H4 (cell line): ENCODE measurements at places on chromosomes 7 and 10. TPM values are rescaled to one million over a fixed set of nuclear protein-coding genes. Genes with fewer than 3 reads are reported as not detected.

The VWDE gene
- 2.0 and 3.1 TPM in 2 replicates for total RNA-seq

The LRMDA gene
- 0.10 TPM in 1 of 2 replicates, not detected in the other for total RNA-seq

The GJD4 gene
- total RNA-seq: not detected in 2 replicates

The EBLN1 gene
- not detected in 2 replicates for total RNA-seq

The CCDC172 gene
- 0.06 and 0.41 TPM in 2 replicates for total RNA-seq

The FOXI2 gene
- not detected in 2 replicates for total RNA-seq

The PRKG1 gene
- total RNA-seq: 2.4 and 3.4 TPM in 2 replicates

DNA sequence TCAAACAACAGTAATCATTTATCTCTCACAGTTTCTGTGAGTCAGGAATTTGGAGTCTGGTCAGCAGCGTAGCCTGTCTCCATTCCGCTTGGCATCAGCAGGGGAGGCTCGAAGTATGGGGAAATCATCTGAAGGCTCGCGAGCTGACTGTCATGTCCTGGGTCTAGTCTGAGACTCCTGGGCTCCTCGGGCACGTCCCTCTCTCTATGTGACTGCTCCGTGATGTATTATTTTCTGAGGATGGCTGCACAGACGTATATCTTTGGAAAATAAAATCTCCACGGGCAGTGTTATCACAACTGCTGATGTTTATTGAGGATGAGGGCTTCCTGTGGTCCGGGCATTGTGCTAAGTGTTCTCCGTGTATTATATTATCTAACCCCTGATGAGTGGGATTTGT is 23.3 kb upstream of the PCGF5 start:
- no peak for DNase-seq

DNA sequence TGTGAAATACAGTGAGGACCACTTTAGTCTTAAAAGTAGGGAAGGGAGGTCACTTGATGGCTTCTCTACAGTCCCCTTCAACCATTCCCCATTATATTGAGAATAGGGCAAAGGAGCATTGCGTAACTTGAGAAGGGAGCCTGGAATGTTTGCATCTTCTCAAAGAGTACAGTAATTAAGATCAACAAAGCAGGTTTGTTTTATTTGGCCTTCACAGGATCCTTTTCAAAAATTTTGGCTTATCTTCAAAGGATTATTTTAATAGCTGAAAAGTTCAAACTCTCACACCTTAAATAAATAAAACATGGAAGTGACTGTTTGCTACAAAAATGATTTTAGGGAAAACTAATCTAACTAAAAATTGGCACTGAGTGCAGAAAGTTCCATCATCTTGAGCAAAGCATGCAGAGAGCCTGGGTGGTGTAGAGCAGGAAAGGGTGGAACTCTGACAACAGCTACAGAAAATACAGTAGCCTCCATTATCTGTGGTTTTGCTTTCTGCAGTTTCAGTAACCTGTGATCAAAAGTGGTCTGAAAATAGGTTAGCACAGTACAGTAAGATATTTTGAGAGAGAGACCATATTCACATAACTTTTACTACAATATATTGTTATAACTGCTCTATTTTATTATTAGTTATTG is 214.0 kb downstream of the MDFIC start:
- DNase-seq: no peak

GRCh38 chr7:34756025-34756437 is 98.0 kb downstream of the NPSR1 start:
- no peak for DNase-seq

DNA sequence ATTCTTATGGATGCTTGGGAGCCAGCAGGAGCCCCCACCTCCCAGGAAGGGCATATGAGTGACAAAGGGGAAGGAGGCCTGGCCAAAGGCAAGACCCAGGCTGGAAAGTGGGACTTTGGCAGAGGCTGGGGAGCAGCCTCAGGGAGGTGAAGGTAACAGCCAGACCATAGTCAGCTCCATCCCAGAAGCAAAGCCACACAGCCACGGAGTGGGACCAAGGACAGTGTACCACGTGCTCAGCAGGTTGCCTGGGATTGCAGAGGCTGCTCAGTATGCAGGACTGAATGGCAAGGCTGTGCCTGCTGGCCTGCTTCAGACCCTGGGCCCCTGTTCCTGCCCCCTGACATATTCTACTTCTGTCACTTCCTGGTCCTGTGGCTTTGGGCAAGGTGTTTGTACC is 17.6 kb upstream of the GPR26 start:
- no peak for DNase-seq

DNA sequence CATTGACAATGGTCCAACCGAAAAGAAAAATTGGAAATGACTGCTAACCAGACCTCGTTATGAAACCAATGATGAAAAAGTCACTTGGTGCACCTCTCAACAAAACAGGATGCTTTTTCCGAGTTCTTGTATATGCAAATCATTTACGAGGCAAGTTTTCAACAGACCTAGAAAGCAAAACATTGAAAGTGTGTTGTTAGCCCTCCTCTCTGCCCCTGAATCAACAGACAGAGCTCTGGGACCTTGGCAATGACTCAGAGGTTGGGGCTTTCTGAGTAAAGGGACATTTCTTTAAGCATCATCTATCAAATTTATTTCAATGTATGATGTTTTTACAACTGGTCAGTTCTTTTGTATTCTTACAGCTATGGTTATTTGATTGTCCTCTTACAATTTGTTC is 16.3 kb upstream of the DKK1 start:
- DNase-seq: no peak

- peak; percentile 28 for DNase-seq
Measured at GRCh38 chr10:103666087-103666761, 172.7 kb downstream of the NEURL1 start.

GRCh38 chr10:128221117-128221516 is 94.9 kb upstream of the MKI67 start:
- DNase-seq: no peak

GRCh38 chr7:179209-179681 is 13.1 kb upstream of the FAM20C start:
- no peak for DNase-seq

GRCh38 chr7:94368371-94368791 is 26.3 kb upstream of the COL1A2 start:
- peak; percentile 78 for DNase-seq

DNA sequence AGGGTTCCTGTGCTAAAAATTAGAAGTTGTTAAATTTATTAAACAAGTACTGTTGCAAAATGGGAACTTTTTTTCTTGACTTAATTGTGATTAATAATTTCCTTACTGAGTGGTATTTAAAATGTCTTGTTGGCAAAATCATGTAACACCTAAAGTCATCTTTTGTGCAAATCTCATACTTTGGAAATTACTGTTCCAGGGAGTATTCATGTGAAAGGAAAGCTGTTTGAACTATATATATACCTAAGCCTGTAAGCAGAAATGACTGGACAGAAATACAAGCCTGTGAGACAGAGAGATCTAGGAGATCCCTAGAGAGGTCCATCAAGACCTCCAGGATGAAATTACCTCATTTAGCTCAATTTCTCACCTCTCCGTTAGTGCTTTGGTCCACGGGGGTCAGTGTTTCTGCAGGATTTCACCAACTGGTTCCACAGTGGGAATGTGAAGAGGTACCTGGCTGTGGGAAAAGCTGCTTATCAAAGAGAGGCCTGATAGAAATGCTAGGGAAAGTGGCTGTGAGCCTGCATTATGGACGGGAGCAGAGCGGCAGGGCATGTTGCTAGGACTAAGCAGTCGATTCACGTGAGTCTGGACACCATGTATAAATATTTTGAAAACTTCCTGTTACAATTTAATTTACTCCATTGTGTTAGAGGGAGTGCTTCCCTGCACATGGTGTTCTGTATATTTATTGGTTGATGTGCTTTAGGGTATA is 7.9 kb downstream of the LUC7L2 start:
- no peak for DNase-seq

- DNase-seq: no peak
Measured at GRCh38 chr10:1410032-1410431, 327.3 kb downstream of the ADARB2 start.

- peak; percentile 86 for DNase-seq
Measured at GRCh38 chr7:106542550-106543220, 118.3 kb downstream of the CCDC71L start.

DNA sequence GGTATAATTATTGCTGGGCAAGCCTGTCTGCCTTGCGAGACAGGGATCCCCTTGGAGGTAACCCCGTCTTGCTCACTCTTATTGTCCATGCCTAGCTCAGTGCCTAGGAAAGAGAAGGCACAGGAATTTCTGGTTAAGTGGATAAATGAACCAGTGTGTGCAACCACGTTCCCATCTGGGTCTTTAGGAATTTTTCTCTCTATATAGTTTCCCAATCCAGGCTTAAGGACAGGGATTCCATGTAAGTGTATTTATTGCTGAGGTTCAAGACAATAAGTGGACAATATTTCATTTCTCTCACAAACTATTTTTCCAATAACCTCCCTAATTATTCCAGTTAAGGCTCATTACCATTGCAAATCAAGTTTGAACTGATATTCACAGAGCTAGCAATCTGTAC is 8.9 kb upstream of the ADAM12 start:
- DNase-seq: no peak

DNA sequence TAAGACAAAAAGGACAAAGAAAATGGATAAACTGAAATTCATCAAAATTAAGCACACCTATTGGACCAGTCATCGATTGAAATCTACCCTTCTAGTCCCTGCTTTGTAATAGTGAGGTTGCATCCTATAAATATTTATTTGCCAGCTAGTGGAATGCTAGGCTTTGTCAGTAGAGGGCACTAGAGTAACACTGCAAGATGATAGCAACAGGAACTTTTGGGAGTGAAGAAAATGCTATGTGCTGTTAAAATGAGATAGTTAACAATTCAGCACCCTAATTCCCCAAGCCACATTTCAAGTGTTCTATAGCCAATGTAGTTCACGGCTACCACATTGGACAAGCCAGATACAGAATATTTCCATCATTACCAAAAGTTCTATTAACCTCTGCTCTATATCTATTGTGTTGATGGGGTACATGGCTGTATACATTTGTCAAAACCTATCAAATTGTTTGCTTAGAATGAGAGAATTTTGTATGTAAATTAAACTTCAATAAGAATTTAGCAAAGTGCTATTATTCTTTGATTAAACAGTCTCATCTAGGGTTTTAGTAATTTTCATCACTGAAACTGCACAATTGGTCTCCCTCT is 69.8 kb downstream of the LSMEM1 start:
- peak; percentile 67 for DNase-seq

DNA sequence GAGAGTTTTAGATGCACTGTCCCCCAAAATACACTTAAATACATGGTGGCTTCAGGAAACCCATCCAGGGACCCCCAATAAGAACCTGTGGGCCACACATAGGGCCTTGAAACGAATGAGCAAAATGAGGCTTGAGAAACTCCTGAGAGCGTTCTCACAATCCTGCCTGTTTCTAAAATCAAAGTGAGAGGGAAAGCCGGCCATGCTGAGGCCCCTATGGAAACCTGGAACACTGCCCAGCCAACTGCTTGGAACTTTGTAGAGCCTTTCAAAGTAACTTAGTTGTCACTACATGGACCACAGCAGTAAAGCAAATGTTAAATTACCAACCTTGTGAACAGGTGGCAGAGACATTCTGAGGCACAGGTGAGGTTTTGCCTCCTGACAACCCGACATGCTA is 13.4 kb downstream of the SGMS1 start:
- no peak for DNase-seq

GRCh38 chr7:31082017-31082416 is 29.9 kb downstream of the ADCYAP1R1 start:
- no peak for DNase-seq

DNA sequence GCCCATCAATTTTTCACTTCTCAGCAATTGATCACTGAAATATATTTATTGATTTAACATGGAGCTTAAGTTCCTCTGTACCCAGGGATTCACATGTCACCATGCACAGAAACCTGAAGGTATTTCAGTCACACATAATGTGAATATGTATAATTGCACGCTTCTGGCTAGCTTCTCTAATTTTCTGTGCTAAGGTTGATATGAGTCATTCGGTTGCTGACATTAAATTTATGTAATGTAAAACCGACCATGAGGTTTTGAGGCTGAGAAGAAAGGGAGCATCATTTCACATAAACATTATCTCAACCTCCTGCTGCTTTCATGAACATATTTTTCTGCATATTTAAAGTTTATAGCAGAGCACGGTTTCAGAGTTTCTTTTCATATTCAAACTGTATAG is 381.0 kb upstream of the TPK1 start:
- peak; percentile 14 for DNase-seq

DNA sequence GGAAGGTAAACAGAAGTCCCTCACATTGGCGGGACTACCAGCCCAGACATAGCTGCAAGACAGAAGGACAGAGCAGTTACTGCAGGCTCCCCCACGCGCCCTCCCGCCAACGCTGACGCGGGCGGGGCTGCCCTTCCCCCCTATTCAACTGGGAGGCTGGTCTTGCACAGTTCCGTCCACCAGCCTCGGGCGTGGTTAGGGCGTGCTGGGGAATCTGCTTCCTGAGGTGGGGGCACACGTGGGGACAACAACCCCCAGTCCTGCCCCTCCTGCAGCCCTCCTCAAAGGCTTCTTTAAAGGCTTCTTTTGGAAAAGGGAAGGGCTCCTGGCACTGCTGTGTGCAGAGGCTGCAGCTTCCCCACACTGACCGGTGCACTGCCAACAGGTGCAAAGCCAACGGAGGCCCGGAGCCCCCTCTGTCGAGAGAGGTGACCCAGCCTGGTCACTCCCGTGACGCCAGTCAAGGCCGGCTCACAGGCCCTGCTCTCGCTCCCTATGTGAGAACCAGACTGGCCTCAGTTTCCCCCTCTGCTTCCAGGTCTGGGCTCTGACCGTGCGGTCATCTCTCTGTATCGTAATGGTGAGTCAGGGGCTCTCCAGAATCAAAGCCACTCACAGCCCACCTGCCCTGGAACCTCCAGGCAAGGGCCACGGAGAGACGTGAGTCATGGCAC is 126.0 kb downstream of the EBF3 start:
- DNase-seq: no peak

- no peak for DNase-seq
Measured at GRCh38 chr10:46515793-46516192, 40.7 kb downstream of the GPRIN2 start.

GRCh38 chr7:13879994-13880686 is 109.3 kb downstream of the ETV1 start:
- peak; percentile 43 for DNase-seq

- DNase-seq: no peak
Measured at GRCh38 chr10:127132451-127132850, 63.9 kb downstream of the INSYN2A start.

DNA sequence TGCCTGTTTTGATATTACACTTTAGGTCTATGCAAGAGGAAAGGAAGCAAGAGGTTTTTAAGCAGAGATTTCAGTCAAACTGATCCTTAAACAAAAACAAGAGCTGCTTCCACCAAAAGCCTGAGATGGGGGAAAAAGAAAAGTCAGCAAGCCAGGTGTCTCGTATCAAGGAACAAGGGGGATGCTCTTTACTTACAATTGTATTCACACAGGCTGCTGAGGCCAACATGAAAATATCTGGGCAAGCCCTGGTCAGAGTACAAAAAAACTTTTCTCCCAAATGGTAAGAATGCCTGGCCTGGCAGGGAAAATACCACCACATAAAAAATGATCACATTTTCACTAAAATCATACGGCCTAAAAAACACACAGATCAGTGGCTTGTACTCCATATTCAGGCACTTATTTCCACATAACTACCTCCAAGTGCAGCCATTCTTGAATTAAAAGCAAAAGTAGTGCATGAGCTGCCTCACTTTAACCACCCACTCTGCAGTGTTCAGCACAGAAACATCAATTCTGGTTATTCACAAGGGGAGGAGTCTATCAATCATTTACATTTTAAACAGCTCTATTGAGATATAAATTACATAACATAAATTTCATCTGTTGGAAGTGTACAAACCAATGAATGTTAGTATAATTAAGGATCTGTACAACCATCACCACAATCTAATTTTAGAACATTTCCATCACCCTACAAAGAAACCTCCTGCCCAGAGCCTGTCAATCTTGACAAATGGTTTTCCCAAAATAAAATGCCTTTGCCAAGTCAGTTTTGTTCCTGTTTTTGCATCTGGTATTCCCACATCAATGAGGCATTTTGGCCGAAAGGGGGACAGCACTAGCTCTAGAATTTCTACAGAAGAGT is 70.2 kb downstream of the GRB10 start:
- DNase-seq: no peak
